Activated CD4-positive, alpha-beta T cell treated with anti-CD3 and anti-CD28 coated beads for 36 hours (primary cell): ENCODE measurements at places on chromosomes 5 and 9. TPM values are rescaled to one million over a fixed set of nuclear protein-coding genes. Genes with fewer than 3 reads are reported as not detected.
A peak's percentile ranks its signal among the peaks of the same experiment; 100 is the strongest.

The JAK2 gene
- 19.5 TPM for total RNA-seq

The SPINK13 gene
- total RNA-seq = not detected

The GPR150 gene
- total RNA-seq = 0.46 TPM

The SLC34A3 gene
- not detected for total RNA-seq

The BTNL3 gene
- total RNA-seq = not detected

The C9orf152 gene
- not detected for total RNA-seq

The SPINK6 gene
- not detected for total RNA-seq

The HMCN2 gene
- total RNA-seq = 0.05 TPM

DNA sequence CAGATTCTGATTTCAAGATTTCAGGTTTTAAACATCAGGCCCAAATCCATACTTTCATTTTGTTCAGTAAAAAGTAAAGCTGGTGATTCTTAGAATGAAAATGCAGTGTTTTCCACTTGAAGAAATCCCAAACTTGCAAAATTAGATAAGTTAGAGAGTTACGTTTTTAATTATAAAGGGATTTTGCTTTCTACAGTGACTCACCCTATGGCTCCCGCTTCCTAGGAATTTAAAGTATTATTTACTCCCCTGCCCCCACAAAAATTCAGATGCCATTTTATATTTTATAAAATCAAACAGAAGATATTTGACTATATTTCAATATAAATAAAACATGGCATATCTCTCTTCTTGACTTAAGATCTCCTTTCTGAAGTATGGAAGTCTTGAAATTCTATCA is 402.9 kb downstream of the ZSWIM6 start:
- peaks cover 9% of the 10 kb centered on the region for H3K27me3 ChIP-seq
- no peaks in the 10 kb centered on the region for H3K4me1 ChIP-seq
- H3K27ac ChIP-seq = no peak overlapping the region

DNA sequence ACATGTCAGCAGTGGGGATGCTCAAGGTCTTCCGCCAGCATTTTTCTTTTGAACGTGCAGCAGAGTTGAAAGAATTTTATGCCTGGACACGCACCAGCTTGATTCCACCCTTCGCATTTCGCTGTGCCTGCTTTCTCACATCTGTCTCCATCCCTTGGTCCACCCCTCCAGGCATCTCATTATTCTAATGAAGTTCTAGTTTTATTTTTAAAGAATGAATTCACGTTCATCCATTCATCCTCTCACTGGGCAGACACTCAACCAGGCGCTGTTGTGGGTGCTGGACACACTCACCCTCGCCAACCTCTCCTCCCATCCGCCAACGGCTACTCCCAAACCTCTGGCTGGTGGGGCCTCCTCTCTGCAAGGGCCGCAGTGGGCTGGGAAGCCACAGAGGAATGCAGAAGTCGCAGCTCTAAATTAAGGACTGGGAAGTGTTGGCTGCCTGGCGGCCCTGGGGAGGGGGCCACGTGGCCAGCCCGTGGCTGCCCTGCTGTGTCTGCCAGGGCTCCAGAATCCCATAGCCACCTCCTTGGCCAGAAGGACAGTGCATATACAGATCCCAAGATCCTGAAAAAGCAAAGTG is 6.7 kb downstream of the SUSD3 start:
- H3K27ac ChIP-seq = peak overlapping the region; percentile 98
- H3K36me3 ChIP-seq = peaks cover 49% of the 10 kb centered on the region
- peak overlapping the region; percentile 76 for H3K4me3 ChIP-seq
- no peak for DNase-seq

DNA sequence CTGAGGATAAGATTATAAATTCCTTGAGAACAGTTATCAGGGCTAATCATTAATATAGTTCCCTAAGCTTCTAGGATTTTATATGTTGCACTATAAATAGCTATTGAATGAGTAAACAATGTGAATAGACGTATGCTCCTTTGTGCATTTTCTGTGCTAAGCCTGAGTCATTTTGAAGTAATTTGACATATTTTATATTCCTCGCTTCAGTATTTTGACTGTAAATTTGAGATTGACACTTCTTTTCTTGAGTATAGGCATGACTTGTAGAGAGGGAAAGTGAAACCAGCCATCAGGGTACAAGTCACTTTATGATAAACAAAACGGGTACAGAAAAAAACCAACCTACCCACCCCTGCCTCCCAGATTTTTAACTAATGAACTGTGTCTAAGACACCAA is 367.7 kb upstream of the PRR16 start:
- no peak overlapping the region for H3K4me3 ChIP-seq
- DNase-seq = no peak
- H3K4me1 ChIP-seq = no peaks in the 10 kb centered on the region
- H3K36me3 ChIP-seq = no peaks in the 10 kb centered on the region
- H3K27ac ChIP-seq = no peak overlapping the region

GRCh38 chr9:20353524-20353923 is 268.8 kb downstream of the MLLT3 start:
- no peak for DNase-seq
- no peaks in the 10 kb centered on the region for H3K27me3 ChIP-seq
- no peak overlapping the region for H3K27ac ChIP-seq
- no peak overlapping the region for H3K4me3 ChIP-seq
- H3K36me3 ChIP-seq = peaks cover 30% of the 10 kb centered on the region

DNA sequence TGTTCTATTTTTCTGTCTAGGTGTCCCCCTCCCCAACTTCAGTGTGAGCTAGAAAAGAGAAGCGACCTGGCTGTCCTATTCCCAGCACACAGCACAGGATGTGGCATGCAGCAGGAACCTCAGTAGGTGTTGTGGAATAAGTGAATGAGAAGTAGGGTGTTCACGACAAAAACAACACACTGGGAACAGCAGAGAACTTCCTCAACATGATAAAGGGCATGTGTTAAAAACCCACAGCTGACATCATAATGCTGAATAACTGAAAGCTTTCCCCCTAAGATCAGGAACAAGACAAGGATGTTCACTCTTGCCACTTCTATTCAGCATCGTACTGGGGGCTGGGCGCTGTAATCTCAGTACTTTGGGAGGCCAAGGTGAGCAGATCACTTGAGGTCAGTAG is 155.6 kb upstream of the ZNF618 start:
- H3K27me3 ChIP-seq = peaks cover 12% of the 10 kb centered on the region
- no peak overlapping the region for H3K27ac ChIP-seq
- H3K4me3 ChIP-seq = no peak overlapping the region
- DNase-seq = no peak
- no peaks in the 10 kb centered on the region for H3K4me1 ChIP-seq

- H3K4me3 ChIP-seq = no peak overlapping the region
- no peaks in the 10 kb centered on the region for H3K36me3 ChIP-seq
- no peaks in the 10 kb centered on the region for H3K27me3 ChIP-seq
- DNase-seq = no peak
- no peak overlapping the region for H3K27ac ChIP-seq
Measured at GRCh38 chr9:8365029-8365428, 565.5 kb upstream of the DMAC1 start.

GRCh38 chr5:6724321-6724929 is 11.2 kb downstream of the TENT4A start:
- peaks cover 89% of the 10 kb centered on the region for H3K4me1 ChIP-seq
- peaks cover 33% of the 10 kb centered on the region for H3K36me3 ChIP-seq
- no peak overlapping the region for H3K4me3 ChIP-seq
- H3K27ac ChIP-seq = no peak overlapping the region

GRCh38 chr9:101458963-101459631 is 23.5 kb upstream of the ALDOB start:
- no peaks in the 10 kb centered on the region for H3K4me1 ChIP-seq
- H3K27me3 ChIP-seq = peaks cover 19% of the 10 kb centered on the region

DNA sequence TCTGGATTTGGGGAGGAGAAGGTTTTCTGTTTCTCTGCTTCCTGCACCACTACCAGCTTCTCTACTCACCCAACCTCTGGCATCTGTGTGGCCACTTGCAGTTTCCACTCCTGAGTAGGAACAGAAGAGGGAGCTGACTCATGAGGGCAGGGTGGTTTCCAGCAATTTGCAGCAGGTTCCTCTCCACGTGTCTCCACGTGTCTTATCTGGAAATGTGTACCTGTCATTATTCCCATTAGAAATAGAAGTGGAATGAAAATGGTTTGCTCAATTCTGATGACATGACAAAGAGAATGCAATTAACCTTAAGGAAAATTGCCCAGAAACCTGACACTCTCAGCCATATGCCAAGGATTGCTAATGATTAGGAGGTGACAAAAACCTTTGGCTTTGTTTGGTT is 33.0 kb downstream of the EGFLAM start:
- H3K27me3 ChIP-seq = peaks cover 7% of the 10 kb centered on the region
- no peaks in the 10 kb centered on the region for H3K36me3 ChIP-seq
- no peak overlapping the region for H3K4me3 ChIP-seq
- H3K4me1 ChIP-seq = no peaks in the 10 kb centered on the region
- peak; percentile 9 for DNase-seq
- H3K27ac ChIP-seq = no peak overlapping the region

- no peaks in the 10 kb centered on the region for H3K4me1 ChIP-seq
- DNase-seq = no peak
Measured at GRCh38 chr9:17017931-17018491, 116.8 kb upstream of the CNTLN start.

DNA sequence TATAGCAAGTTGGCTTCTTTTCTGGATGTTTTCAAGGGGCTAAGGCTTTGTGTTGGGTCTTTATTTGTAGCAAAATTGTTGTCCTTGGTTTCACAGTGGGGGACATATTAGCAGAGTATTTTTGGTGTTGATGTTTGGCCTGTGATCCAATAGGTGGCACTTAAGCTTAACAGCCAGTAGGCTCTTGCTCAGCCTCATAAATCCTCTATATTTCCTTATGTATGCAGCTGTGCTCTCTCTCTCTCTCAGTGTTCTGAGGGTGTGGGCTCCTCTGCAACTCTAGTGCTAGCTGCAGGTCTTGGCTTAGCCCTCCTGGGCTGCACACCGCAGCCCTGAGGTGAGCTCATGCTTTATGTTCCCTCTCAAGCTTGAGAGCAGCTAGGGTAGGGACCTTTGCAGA is 195.0 kb upstream of the GHR start:
- no peaks in the 10 kb centered on the region for H3K36me3 ChIP-seq
- no peaks in the 10 kb centered on the region for H3K4me1 ChIP-seq
- no peak overlapping the region for H3K4me3 ChIP-seq
- H3K27me3 ChIP-seq = no peaks in the 10 kb centered on the region
- no peak for DNase-seq
